Neural crest cell (in vitro differentiated cells): ENCODE measurements at places on chromosomes 6 and 20. TPM values are rescaled to one million over a fixed set of nuclear protein-coding genes. Genes with fewer than 3 reads are reported as not detected.

Gene MAFB
- 1.6 and 1.9 TPM in 2 replicates for total RNA-seq

Gene NKX2-4
- total RNA-seq, result not detected in 2 replicates

Gene NHSL1
- 54.7 and 56.6 TPM in 2 replicates for total RNA-seq

Gene EYS
- 0.40 and 0.48 TPM in 2 replicates for total RNA-seq

Gene PCNA
- 314 and 316 TPM in 2 replicates for total RNA-seq

Gene MATN4
- 0.18 TPM in 1 of 2 replicates, not detected in the other for total RNA-seq

Gene UBD
- not detected in 2 replicates for total RNA-seq

Gene ENPP5
- total RNA-seq, result 0.36 and 0.68 TPM in 2 replicates
